Fibroblast of mammary gland (primary cell): ENCODE measurements at places on chromosomes 11 and 22.

- DNase-seq, result peak; percentile 40
These were observed 79.7 kb upstream of the HORMAD2 start for GRCh38 chr22:30000566-30000965.

- DNase-seq, result no peak
These were observed at the start of gene CHRDL2 for GRCh38 chr11:74731301-74732094. Gene CHRDL2, minus strand, starts transcription at chr11:74731426. Its CDS starts 538 bp downstream, at chr11:74730888.

DNA sequence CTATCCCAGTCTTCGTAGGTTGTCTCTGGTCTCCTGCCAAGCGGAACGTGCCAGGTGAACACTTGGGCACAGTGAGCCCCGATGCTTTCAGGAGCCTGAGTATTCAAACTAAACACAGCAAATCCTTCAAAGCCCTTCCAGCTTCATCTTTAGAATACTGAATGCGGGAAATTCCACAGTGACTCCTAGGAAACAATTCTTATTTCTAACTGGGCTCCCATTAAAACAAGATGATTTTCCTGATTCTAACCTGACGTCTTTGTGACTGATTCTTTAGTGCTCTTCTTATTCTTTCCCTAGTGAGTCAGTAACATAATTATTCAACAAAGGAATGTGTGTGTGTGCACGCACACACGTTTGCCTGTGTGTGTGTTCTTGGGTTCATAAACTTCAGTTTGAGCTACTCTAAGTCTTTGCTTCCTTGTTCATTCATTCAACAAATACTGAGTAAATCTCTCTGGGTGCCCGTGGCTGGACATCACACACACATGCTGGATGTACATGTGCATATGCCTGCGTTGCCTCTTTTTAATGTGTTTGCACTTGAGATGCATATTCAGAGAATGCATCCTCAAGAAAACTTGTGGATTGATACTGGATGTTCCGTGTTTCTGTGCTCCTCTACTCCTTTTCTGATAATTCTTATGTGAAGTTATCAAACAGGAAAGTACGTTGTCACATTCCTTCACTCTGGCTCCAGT is 134.5 kb downstream of the WNT7B start:
- DNase-seq, result peak; percentile 21

- DNase-seq, result no peak
These were observed 4.8 kb downstream of the GRAP2 start for GRCh38 chr22:39905687-39906086.

DNA sequence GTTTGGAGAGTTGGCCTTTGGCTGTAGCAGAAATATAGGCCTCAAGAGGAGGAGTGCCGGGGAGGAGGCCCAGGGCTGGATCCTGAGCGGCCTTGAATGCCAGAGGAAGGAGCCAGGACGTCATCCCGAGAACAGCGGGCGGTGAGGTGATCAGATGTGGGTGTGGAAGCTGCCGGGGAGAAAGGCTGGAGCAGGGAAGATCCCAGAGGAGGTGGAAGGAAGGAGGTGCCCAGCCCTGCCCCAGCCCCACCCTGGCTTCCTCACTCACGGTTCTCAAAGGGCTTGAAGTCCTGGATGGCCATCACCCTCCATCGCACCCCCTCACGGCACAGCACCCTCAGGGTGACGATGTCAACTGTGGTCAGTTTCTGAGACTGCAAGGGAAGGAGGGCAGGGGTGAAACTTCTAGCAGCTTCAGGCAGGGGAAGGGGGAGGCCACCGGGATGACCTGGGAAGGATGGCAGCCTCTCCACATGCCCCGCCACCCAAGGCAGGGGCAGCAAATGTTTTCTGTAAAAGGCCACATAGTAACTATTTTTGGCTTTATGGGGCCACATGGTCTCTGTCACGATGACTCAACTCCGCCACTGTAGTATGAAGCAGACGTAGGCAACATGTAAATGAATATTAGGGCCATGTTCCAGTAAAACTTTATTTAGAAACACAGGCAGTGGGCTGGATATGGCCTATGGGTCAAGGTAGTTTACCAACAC is 10.7 kb downstream of the IL2RB start:
- DNase-seq, result no peak

GRCh38 chr11:86358720-86359119 is 16.0 kb upstream of the CCDC81 start:
- no peak for DNase-seq

GRCh38 chr11:44750551-44751465 is 24.0 kb downstream of the TSPAN18 start:
- no peak for DNase-seq

GRCh38 chr11:6574816-6575715 is 28.4 kb downstream of the RRP8 start:
- DNase-seq, result no peak

GRCh38 chr22:36281781-36282327 is 28.9 kb downstream of the APOL1 start:
- DNase-seq, result no peak

- no peak for DNase-seq
These were observed 37.1 kb upstream of the PARVG start for GRCh38 chr22:44143579-44143978.

- no peak for DNase-seq
These were observed 2.1 kb downstream of the VPREB1 start for GRCh38 chr22:22246706-22247105.

- DNase-seq, result no peak
These were observed 9.0 kb downstream of the TECTA start for GRCh38 chr11:121109916-121110586.

DNA sequence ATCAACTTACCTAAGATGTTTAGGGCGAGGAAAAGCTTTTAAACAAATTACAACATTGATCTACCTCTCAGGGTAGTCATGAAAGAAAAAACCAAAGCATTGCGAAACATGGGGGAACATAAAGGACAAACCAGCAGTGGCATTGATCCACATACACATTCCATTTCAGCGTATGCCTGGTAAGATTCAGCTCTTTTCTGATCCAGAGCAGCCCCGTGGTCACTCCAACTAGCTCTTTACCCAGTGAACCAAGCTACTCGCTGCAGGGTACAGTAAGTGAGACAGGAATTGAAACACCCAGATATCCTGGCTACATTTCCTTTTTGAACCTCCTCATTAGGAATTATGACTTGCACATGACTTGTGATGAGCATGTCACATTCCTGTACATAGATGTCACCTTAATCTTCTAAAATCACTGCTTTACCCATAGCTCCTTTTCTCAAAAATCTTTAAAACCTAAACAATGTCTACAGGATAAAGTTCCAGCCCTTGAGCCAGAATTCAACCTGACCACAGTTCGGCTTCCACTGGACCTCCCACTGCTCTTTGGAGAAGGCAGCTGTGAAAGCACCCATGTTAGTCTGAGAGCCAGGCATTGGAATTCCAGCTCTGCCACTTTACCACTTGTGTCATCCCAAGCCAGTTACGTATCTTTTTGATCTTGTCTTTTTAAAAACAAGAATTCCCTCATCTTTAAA is 42.9 kb upstream of the AKIP1 start:
- DNase-seq, result peak; percentile 79

- no peak for DNase-seq
These were observed 38.6 kb downstream of the PARVG start for GRCh38 chr22:44219101-44219870.

DNA sequence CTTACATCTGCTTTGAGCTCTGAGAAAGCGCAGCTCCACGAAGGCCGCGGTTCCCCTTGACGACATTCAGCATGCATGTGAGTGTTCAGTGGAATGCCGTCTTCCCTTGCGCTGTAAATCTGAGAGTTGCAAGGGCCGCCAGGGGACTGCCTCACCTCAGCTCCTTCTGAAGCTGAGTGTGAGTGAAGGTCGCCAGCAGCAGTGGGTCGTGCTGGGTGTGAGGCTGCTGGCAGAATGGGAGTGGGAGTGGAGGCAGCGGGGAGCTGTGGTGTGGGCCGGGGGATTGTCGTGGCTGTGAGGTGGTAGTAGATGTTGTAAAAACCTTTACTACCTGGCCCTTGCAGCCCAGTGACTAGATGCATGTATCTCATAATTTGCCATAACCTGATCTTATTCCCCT is 65.2 kb downstream of the PPP6R2 start:
- no peak for DNase-seq

DNA sequence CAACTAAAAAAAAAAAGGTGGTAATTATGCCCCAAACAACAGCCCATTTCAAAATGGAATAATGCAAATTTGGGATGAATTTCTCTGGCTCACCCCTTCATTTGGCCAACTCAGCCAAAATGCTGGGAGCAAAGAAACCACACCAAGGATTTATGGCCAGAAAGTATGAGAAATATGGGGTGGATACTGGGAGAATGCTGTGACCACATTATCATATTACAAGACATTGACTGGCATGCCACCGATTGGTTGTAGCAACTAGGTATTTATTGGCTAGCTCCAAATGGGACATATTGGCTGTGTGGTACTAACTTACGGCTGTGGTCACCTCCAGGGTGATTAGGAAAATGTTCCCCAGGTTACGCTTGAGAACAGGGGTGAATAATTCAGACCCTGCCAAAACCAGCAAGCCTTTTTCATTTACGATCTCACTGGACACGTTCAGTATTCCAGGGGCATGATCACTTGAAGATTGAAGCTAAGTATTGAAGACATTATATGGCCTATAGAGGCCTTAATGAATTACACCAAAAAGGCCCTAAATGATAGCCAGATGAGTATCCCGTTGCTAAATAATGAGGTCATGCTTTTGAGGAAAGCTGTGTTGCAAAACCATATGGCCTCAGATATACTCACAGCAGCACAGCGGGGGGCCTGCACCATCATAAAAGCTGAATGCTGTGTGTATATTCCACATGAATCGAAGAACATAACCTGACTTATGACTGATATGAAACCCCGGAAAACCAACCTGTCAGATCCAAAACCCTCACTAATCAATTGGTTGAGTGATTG is 3.8 kb upstream of the FDX1 start:
- DNase-seq, result peak; percentile 90

DNA sequence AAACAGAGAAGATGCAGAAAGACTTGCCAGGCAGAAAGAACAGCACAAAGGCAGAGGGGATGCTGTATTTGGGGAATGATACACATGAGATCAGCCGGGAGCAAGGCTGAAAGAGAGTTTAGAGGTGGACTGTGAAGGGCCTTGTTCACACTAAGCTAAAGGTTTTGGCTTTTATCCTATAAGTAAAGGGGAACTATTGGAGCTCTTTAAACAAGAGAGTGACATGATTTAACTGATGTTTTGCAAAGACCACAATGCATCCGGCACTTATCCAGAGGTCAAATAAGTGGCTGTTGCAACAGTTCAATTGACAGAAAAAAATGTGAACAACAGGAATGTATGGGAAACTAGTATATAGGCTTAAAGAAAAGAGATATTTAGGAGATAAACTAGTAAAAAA is 64.7 kb upstream of the RRAS2 start:
- peak; percentile 80 for DNase-seq
